ENCODE measurements at places on chromosomes 4 and X. TPM values are rescaled to one million over a fixed set of nuclear protein-coding genes. Genes with fewer than 3 reads are reported as not detected.

DNA sequence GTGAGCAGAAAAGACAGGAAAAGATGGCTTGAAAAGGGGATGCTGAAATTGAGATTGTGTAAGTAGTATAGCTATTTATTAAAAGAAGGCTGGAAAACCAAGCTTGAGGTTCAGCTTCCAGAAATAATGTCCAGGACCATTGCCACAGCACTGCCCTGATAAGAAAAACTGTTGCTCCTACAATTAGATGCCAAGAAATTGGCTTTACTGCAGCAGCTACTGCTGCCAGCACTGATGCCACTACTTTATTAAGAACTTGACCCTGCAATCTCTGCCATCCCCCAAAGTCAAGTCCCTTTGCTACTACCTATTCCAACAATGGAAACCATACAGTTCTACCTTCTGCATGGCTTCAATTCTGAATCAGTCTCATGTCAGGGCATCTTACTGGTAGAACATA is 130.0 kb upstream of the VAMP7 start:
- no peak for DNase-seq

DNA sequence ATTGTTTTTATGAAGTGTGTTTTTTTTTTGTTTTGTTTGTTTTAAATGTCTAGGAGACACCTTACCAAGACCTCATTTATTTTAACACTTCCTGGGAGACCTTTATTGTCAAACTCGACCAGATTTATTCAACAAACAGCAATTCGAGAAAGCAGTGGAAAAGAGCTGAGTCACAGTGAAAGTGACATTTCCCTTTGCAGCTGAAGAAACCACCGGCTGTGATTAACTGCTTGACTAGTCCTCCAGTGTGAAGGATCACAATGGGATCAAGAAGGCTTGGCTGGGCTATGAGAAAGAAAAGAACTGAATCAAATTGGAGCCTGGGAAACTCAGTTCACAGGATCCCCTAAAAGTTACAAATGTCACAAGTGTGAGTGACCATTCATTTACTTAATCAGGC is 11.9 kb upstream of the ADH7 start:
- no peak for DNase-seq

Gene SPIN2B
- total RNA-seq, result 2.3 TPM

DNA sequence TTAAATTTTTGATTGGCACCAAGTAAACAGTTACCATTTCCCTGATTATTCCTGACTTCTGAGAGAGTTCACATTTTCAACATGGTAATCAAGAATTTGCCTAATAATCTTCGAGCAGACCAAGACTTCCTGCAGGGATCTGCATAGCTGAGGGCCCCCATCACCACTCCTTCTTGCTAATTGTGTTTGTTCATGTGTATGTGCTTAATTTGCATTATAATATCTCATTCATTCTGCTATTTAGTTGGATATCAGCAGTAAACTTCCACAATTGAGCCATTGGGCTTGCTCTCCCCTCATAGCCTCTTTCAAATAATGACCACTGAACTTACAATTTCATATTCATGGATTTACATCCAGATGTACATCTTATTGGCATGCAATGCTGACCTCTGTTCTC is 292.5 kb downstream of the SPATA18 start:
- DNase-seq, result no peak

GRCh38 chrX:10620121-10620699 is at the start of gene MID1:
MID1 (minus strand) TSS chrX:10620585; CDS start chrX:10567547, 53,038 bp downstream.
- DNase-seq, result peak; percentile 87

Gene HCCS
- total RNA-seq, result 35.6 TPM

Gene DSPP
- total RNA-seq, result not detected

GRCh38 chr4:14892563-14892962 is 109.7 kb upstream of the CPEB2 start:
- DNase-seq, result no peak

DNA sequence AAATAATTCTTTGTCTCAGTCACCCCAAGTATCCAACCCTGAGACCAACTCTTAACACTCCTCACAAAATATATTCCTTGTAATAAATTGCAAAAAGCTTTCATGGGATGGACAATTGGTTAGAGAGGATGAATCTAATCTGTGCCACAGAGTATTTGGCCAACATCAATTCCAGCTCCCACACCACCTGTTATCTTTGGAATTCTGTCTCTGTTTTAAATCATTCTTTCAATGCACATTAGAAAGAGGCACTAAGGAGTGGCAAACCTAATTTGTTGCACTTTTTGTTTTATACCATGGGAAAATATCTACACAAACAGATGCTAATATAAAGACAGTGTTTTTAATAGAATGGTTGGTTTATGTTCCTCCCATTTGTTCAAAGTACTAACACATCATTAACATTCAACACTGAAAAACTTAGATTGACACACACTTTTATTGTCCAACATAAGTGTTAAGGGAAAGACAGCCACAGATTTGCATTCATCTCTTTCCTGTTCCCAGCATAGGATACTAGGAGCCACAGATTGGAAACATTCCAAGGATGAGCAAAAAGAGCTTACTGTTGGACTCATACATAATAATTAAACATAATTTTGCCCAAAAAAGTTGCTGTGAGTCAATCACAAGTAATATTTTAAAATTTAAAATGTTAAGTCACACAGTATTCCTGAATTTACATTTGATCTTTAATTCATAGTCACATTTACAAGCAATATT is 116.4 kb downstream of the PPA2 start:
- DNase-seq, result no peak

- DNase-seq, result no peak
Observed at GRCh38 chrX:139299309-139299708, 231.2 kb upstream of the F9 start.

GRCh38 chr4:12636191-12636590 is 847.9 kb downstream of the RAB28 start:
- no peak for DNase-seq

Gene PCDH10
- 18.6 TPM for total RNA-seq

GRCh38 chr4:69718396-69719271 is 41.8 kb downstream of the SULT1B1 start:
- DNase-seq, result no peak

DNA sequence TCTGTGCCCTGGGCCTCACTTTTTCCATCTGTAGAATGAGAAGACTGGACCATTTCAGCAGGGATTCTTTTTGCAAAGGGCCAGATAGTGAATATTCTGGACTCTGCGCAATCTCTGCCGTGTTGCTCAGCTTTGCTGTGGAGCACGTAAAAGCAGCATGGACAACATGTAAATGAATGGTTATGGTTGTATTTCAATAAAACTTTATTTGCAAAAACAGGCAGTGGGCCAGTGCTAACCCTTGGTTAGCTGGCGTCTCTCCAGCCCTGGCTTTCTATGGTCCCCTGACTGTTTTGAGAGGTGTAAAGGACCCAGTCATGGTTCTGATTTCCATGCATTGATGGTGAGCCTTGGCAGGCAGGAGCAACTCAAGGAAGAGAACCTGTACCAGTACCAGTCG is 18.7 kb downstream of the WFS1 start:
- DNase-seq, result no peak

Measured in adrenal gland (tissue), 19 donors.